ENCODE measurements at places on chromosomes 16 and 17.
A peak's percentile ranks its signal among the peaks of the same experiment; 100 is the strongest.

DNA sequence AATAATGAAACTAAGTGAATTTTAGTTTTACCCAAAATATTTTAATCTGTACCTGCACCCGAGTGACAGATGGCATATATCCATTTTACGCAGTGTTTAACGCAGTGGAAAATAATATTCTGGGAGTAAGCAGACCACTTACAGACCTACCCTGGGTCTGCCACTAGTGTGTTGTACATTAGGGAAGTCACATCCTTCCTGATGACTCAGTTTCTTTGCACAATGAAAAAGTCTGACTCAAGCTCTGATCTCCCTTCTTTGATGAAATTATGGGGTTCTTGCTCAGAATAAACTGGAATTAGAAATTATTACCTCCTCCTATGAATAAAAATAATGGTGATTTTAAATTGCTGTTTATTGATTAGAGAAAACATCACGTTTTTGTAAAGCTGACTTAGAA is 123.2 kb upstream of the AXIN2 start:
- DNase-seq, result no peak

DNA sequence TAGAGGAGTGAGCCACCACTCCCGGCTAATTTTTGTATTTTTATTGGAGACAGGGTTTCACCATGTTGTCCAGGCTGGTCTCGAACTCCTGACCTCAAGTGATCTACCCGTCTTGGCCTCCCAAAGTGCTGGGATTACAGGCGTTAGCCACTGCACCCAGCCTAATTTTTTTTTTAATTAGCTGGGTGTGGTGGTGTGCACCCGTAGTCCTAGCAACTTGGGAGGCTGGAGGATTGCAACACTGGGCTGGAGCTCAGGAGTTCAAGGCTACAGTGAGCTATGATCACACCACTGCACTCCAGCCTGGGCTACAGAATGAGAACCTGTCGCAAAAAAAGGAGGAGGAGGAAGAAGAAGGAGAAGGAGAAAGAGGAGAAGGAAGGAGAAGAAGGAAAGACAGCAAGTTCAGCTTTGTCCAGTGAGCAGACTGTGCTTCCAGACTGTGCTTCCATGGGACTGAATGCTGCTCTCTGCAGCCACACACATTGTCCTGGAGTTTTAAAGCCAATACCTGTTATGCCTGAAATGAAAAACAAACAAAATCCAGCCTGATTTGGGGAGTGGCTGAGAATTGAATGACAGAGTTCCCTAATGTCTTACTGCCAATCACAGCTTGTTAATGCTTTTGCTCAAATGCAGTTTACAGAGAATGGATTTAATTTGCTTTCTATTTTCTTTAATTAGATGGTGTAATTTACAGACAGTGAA is 2.8 kb upstream of the TNFRSF13B start:
- DNase-seq, result no peak

DNA sequence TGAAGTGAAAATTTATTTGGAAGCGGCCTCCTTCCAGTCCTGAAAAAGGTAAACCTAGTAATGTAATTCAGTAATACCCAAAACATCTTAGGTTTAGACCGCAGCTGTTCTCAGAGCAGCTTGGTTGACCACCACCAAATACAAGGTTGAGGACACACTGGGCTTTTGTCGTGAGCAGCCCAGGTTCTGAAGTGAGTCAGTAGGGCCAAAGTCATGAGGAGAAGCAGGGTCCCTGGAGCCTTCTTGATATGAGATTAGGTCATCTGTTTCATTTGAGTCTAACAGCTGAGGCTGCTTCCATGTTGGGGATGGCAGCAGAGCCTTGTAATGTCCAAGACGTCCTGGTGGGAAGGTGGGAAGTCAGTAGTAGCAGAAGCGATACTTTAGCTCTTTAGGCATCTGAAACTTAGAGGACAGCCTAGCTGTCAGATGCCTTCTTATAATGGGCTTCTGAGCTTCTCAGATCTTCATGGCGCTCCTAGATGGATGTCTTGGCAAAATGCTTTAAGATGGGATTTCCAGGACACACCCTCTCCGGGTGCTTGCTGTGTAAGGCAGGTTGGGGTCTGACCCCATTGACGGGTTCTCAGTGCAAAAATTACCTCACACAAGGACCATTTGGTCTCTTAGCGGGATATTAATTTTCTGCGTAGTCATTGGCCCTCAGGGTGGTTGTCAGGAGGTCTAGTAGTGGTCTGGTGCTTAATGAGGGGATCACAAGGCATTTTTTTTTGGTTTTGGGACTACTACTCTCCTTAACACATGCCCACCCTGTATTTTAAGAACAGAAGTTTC is 2.4 kb downstream of the ALKBH5 start:
- no peak for DNase-seq

- DNase-seq, result no peak
These were observed 26.8 kb upstream of the ELAC2 start for GRCh38 chr17:13044572-13045065.

DNA sequence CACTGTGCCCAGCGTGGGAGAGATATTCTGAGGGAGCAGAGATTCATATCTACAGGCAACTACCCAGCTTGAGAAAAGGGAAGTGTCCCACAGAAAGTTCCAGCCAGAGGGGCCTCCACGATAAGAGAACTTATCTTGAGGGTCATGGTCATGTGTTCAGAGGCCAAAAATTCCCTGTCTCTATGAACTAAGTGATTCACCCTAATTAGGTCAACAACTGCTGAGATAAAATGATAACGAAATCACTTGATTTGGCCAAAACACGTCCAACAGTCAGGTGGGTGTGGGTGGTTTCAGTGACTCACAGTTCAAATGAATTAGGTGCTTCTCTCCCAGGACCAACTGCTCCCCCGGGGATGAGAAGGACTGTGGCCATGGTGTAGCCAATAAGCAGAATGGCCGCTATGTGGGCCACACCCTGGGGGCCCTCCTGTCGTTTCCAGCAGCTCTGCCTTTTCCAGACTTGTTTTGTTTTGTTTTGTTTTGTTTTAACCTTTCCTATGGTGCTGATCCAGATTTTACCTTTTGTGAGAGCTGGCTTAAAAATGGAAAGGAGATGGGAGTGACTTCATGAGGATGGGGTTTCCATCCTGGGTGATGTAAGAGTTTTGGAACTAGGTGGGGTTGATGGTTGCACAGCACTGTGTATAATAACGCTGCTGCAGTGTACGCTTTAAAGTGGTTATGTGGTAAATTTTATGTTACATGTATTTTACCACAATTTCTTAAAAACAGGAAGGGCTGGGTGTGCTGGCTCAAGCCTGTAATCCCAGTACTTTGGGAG is 8.7 kb downstream of the DNAI2 start:
- no peak for DNase-seq

DNA sequence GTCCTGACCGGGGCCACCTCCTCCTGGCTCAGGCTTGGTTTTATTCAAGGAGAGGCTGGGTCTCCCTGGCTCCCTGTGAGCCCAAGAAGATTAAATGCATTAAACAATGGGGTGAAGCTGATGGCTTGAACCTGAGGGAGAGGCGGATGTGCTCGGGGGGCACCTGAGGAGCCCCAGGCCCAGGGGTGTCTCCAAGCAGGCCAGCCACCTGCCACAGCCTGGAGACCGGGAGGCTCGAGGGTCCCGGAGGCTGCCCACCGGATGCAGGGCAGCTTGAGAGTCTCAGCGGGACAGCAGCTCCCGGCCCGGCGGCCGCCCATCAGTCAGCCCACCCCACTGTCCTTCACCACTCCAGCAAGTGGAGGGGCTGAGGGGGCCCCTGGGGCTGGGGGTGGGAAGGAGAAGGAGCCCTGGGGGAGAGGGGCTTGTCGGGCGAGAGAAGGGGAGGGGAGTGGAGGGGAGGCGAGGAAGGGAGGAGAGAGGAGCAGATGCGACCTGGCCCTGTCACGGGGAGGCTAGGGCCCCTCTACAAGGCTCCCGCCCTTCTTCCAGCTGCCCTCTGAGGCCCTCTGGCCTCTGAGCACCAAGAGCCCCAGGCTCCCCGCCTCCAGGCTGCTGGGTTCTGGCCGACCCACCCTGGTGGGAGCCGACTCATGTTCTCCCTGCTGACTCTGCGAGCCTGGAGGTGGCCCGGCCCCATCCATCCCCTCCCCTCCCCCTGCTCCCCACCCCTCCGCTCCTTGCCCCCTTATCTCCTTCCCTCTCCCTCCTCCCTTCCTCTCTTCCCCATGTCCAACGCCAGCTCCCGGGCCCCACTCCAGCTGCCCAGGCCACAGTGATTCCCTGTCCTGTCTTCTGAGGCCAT is 13.2 kb downstream of the CD7 start:
- no peak for DNase-seq

- no peak for DNase-seq
These were observed 8.4 kb downstream of the SLC16A3 start for GRCh38 chr17:82237083-82237745.

- DNase-seq, result peak; percentile 48
These were observed 105.4 kb upstream of the RBFOX1 start for GRCh38 chr16:7227229-7227721.

DNA sequence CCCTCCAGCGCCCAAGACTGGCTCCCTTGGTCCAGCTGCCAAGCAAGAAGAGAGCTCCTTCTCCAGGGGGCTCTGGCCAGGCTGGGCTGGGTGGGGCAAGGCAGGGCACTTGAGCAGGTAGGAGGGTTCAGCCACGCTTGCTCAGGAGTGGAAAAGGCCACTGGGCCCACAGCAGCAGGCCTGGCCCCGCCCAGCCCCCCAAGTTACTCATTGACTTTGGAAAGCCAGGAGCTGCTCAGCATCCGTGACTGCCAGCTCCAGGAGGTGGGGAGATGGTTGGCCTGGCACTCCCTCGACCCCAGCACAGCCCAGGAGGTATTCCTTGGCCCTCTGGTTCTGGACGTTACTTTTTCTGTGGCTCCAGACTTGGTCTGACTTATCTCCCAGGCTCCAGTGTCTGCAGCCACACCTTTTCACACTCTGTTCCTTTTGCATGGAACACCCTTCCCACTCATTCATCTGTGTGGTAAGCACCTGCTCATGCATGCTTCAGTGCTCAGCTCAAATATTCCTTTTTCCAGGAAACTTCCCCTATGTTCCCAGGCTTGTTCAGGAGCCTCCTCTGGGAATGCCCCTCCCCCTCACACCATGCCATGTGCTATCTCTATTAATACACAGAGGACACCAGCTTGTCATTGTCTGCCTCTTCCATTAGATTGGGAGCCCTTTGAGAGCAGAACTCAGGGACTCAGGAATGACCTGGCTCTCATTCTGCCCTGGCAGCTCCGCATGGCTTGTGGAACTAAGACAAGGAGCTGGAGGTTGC is at the start of gene CDH16:
Gene CDH16, minus strand, starts transcription at position 83 of the 766 bp plus-strand sequence. CDS start 820 bp downstream, outside the sequence.
- DNase-seq, result no peak

DNA sequence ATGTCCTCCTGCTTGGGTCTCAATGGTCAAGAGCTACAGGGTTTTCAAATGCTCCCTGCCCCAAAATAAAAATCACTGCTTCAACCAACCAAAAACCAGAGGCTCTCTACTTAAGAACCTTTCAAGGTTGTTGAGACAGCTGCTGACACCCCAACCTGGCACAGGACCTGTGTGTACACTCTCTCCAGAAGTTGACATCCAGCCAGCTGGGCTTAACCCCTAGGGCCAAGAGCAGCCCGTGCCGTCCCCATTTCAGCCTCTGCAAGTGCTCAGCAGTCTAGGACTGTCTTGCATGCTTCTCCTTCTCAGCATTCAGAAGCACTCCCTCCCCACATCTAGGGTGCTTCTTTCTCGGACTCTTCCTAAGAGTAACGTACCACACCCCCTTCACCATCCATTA is 59.0 kb upstream of the TRAP1 start:
- peak; percentile 68 for DNase-seq

GRCh38 chr17:77304746-77305473 is 164.1 kb downstream of the SEC14L1 start:
- DNase-seq, result no peak

- DNase-seq, result no peak
These were observed 35.3 kb downstream of the ADAMTS18 start for GRCh38 chr16:77399546-77399945.

DNA sequence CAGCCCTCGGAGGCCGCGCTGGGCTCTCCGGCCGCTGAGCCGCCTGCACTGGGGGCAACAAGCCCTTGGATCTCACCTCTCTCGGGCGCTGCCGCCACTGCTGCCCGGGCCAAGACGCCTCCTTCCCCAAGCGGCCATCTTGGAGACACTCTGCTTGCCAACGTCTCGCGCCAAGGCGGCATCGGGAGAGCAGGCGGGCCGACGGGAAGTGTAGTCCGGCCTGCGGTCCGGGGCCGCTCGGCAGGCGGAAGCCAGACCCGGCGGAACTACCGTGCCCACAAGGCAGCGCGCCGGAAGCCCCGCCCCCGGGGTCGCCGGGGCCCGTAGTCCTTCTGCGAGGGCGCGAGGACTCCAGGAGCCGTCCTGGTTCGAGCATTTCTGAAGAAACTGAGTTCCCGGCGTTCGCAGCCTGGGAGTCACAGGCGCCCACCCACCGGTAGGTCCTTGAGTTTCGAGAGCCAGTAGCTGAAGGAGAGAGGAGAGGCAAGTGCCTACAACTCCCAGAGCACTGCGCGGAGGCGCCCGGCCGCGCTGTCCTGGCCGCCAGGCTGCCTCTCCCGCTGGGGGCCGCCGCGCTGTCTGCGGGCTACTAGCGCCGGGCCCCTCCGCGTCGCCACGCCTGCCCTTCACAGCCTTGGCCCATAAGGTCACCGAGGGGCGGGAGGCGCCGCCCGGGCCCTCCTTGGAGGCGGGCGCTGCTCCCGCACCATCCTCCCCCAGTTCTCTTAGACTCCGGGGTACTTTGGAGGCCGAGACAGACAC is at the start of gene TMEM11:
Gene TMEM11, minus strand, starts transcription at position 147 of the 762 bp plus-strand sequence. Its CDS starts 9 bp downstream, at position 138.
- peak; percentile 88 for DNase-seq

DNA sequence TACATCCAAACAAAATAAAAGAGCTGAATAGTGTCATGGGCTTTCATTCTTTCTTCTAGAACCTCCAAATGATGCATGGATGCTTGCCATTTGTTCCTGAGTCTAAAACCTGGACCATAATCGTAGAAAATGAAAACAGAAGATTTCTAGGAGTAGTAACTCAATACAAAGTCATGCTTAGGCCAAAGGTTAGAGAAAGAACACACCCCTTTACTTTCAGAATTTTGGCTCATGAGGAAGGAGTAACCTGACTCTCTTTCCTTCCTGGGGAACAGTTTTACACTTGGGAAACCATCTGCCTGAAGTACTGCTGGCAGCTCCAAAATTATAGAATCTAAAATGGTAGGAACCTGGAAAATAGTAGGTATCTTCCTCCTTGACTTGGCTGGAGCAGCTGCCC is 137.2 kb downstream of the SNX11 start:
- no peak for DNase-seq

- no peak for DNase-seq
These were observed 4.5 kb upstream of the MNT start for GRCh38 chr17:2405247-2405926.

GRCh38 chr17:71315568-71315967 is 805.3 kb upstream of the SOX9 start:
- no peak for DNase-seq

DNA sequence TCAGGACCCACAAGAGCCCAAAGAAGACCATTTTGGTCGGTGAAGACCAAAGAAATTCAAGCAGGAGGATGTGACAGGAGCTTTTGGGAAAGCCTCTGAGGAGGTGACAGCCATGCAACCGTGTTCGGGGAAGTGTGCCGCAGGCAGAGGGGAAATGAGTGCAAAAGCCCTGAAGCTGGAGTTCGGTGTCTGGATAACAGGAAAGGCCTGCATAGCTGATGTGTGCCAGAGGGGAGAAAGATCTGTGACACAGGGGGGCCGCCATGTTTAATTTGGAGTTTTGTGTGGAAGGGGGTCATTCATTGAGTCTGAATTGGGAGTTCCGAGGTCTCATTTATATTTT is 870 bp upstream of the ZC3H7A start:
- peak; percentile 29 for DNase-seq

- DNase-seq, result no peak
These were observed 79.7 kb upstream of the NOL11 start for GRCh38 chr17:67637901-67638641.

Measured in NCI-H1092 treated with DMSO at 0.1 percent for 48 hours (cell line).